ENCODE measurements at places on chromosomes 3 and 15. TPM values are rescaled to one million over a fixed set of nuclear protein-coding genes. Genes with fewer than 3 reads are reported as not detected.

Gene TMEM212
- not detected for total RNA-seq

Gene FEZF2
- not detected for total RNA-seq

- no peak for DNase-seq
Observed at GRCh38 chr15:79090487-79091203, at the start of gene RASGRF1. RASGRF1 (minus strand) TSS chr15:79090780; CDS start chr15:79090498, 282 bp downstream.

- no peak for DNase-seq
Observed at GRCh38 chr3:194488055-194488742, 1.4 kb upstream of the ATP13A3 start.

Gene ERICH6
- total RNA-seq = not detected

GRCh38 chr15:84937144-84937543 lies 44.5 kb upstream of the PDE8A start:
- DNase-seq = no peak

- DNase-seq = no peak
Observed at GRCh38 chr3:129333891-129334290, 55.2 kb downstream of the HMCES start.
